AG04449 (cell line): ENCODE measurements at places on chromosomes 6 and 20.
A peak's percentile ranks its signal among the peaks of the same experiment; 100 is the strongest.

GRCh38 chr6:9334979-9335378 is 899.6 kb upstream of the SLC35B3 start:
- no peak for DNase-seq

- no peak for DNase-seq
Measured at GRCh38 chr6:99814230-99814928, 179.6 kb downstream of the MCHR2 start.

GRCh38 chr6:147486683-147487082 is 21.8 kb upstream of the SAMD5 start:
- DNase-seq: no peak

GRCh38 chr20:51266353-51266752 is 243.4 kb upstream of the KCNG1 start:
- DNase-seq: no peak

DNA sequence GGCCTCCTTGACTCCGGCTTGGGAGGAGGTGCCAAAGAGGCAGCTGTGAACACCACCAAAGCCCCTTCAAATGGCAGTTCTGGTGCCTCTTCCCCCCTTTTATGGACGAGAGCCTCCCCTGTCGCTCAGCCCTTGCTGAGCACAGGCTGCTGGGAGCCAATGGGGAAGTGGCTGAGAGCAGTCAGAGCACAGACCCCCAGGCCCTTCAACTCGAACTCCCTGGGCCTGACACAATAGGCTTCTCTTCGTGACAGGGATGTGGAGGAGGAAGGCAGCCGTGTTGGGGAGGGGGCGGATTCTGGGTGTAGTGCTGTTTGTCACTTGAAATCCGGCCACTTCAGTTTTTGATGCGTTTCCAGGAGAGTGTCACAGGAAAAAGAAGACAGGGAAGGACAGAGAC is at the start of gene PDYN:
Gene PDYN (minus strand): TSS at position 73 of the 400 bp plus-strand sequence. CDS start 10,974 bp downstream, outside the sequence.
- no peak for DNase-seq

GRCh38 chr6:159400826-159401225 is 231.6 kb downstream of the FNDC1 start:
- no peak for DNase-seq

GRCh38 chr6:106069478-106069877 is 16.7 kb upstream of the PRDM1 start:
- DNase-seq: peak; percentile 58

DNA sequence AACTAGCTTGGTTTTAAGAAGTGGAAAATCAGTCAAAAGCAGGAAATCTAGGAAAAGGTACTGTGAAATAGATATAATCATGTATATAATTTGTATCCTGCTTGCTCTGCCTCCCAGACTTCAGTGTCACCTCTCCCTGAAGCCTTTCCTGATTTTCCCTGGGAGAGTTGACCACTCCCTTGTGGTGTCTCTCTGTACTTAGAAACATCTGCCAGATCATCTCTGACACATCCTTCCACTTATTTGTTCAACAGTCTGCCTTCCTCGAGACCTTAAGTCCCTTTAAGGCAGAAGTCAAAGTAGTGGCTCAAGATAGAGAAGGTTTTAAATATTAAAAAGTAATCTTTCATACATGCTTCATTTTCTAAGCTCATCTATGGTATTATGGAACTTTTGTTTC is 236.5 kb downstream of the CDKAL1 start:
- DNase-seq: no peak

GRCh38 chr6:166307082-166308032 is 835 bp downstream of the PRR18 start:
- DNase-seq: no peak

DNA sequence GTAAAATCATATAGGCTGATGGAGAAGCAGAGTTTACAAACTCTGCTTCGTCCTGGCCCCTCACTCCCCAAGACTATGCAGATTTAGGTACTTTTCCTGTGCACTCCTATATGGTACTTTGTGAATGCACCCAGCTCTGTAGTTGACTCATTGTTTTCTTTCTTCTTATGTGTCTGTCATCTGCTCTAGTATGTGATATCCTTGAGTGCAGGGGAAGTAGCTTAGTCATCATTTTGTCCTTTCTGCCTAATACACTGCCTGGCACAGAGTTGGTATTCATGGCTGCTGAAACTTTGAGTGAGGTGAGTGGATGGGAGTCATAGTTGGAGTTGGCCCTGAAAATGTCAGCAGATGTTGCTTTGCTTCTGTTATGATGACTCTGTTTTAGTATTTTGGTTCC is 222.6 kb downstream of the RNF144B start:
- no peak for DNase-seq

GRCh38 chr6:19669206-19669605 is 168.0 kb upstream of the ID4 start:
- DNase-seq: peak; percentile 19

DNA sequence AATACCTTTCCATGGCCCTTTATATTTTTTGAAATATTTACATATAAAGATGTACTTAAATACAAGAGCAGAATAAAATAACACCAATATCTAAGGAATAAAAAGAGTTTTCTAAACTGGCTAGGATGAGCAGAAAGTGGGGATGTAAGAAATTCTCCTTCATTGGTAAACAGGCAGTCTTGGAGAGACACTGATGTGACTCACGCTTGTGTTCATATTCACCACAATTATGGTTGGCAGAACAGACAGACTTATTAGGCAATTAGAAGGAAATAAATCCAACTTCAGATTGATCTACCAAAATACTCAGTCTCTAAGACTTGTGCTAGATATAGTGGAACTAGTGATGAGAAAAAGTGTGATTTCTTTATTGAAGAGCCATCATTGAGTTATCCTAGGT is 463.7 kb downstream of the CDC5L start:
- no peak for DNase-seq

DNA sequence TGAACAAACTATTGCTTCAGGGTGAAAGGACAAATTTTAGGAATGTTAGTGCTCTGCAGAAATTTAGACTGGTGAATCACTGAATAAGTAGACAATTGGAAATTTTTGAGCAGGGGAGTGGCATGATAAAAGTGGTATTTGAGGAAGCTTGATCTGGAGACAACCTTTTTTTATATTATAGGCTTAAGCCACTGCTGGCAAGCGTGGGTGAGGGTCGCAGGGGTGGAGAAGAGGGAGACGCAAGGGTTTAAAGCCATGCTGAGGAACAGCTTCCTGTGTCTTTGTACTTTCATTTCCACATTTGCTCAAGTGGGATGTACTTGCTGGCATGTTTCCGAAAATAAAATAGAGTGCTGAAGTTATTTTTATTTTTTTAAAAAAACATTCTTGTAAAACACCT is 23.7 kb downstream of the NCOA7 start:
- DNase-seq: no peak

- no peak for DNase-seq
Measured at GRCh38 chr6:11580686-11581405, 43.3 kb downstream of the TMEM170B start.

GRCh38 chr6:31664790-31665500 is at the start of gene GPANK1:
Gene GPANK1, minus strand, starts transcription at chr6:31664997. Its CDS starts 519 bp downstream, at chr6:31664478.
- no peak for DNase-seq

DNA sequence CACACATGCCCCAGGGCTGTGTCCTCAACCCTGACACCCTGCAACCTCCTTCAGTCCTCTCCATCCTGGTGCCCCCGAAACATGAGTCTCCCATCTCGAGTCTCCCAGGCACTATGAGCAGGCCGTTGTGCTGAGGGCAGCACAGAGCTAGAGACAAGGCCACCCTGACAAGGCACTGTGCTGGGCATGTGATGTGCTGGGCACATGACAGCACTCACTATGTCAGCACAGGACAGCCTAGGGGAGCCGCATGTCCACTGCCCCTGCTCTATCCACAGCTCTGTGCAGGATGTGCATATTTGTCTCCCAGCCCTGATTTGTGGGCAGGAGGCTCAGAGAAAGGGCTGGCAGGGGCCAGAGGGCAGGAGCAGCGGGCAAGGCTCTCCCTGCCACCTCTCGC is 362.1 kb upstream of the AGPAT4 start:
- no peak for DNase-seq

DNA sequence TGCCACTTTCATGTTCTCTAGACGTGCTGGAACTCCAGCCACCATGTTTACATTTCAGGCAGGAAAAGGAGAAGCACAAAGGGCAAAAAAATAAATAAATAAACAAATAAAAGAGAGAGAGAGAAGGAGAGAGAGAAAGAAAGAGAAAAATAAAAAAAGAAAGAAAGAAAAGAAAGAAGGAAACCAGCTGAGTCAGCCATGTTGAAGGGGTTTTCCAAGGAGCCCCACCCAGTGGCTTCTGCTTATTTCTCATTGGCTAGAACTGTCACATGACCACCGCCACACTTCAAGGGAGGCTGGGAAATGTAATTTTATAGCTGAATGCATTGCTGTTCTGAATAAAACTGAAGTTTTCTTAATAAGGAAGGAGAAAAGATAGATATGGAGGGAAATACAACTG is 71.1 kb downstream of the BFSP1 start:
- DNase-seq: no peak

GRCh38 chr6:124056407-124057334 is 253.0 kb downstream of the NKAIN2 start:
- no peak for DNase-seq

- no peak for DNase-seq
Measured at GRCh38 chr20:32586291-32586690, 1.2 kb upstream of the NOL4L start.

DNA sequence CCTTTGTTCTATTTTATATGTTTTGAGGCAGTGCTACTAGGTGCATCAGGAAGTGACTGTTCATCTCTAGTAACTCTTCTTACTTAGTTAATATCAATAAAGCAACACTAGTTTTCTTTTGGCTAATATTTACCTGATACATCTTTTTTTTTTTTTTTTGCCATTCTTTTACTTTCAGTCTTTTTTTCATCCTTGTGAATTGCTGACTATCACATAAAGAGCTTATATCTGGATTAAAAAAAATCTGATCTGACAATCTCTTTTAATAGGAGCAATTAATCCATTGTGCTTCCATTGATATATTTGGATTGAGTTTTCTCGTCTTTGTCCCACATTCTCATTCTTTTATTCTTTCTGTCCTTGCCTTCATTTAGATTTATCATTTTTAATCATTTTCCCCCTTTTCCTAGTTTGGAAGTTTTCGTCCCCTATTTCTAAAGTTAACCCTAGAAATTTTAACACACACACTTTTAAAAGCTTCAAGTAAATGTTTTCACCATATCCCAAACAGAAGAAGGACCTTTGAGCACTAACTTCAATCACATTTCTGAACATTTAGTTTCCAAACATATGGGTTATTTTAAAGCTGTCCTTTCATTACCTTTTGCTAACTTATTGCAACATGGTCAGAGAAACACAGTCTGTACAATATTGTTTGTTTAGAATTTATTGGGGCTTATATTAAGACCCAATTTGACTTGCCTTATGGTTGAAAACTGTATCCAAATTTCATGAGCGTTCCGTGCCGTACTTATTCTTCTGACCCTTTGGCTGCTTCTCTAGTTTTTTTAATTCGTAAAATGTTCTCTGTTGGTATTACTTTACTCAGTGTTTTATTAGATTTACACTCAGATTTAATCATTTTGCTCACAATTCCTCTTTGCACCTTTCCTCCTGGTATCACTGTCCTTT is 63.0 kb downstream of the SYCP2L start:
- DNase-seq: no peak

DNA sequence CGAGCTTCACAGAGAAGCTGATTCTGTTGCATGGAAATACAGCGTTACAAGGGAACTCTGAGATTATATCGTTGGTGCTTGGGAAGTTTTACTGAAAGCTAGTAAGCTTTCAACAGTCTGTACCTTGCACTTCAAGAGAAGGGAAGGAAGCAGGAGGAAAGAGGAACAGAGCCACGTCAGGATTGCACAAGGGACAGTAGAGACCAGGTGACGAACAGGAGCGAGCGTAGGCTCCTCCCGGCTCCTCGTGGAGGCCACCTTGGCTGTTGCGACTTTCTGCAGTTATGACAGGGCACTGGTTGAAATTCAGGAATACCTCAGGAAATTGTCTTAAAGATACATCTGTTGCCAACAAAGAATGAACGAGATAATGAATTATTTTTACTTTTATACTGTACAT is 18.8 kb downstream of the RTF2 start:
- DNase-seq: no peak

DNA sequence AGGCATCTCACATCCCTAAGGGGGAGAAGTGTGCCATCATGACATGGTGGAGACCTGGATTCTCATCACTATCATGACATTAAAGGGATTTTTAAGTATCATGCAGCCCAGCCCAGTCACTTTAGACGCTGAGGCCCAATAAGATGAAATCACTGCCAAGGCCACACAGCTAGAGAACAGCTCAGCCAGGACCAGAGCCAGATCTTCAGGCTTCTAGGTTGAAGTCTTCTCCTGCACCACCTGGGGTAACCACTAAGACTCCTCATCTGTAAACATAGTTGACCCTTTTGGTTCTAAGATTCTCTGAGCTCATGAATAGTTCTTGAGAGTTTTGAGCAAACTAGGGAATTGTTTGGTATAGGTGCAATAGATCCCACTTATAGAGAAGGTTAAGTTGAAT is 125.1 kb downstream of the TCP11 start:
- DNase-seq: no peak

DNA sequence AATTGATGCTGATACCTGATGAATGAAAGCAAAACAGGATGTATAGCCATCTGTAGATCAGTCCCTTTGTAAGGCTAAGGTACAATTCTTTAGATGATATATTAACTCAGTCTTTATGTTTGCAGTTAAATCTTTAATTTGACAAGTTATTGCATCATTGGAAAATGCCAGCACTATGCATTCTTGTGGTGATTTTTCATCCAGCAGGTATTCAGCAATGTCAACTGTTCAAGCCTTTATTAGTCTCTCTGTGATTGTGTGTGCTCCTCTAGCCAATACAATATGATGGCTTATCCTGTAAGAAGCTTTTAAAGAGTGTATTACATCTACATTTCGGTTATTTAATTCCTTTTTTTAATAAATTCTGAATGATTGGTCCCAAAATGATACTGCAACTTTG is 34.3 kb downstream of the HLA-DMB start:
- DNase-seq: no peak

DNA sequence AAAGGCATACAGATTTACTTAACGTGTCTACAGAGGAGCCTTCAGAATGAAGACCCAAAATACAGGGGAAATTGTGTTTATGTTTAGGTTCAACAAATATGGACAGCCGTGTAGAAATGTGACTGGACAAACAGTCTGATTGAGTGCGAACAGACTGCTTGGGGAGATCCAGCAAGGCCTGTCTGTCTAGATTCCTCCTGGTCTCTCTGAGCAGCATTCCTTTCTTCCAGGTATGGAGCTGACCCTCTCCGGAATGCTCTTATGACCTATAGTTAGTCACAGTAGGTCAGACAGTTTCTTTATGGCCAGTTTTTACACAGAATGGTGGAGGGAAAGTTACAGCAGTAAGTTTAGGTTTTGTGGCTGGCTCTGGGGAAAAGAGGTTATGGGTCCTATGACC is 9.0 kb downstream of the RIN2 start:
- DNase-seq: no peak

DNA sequence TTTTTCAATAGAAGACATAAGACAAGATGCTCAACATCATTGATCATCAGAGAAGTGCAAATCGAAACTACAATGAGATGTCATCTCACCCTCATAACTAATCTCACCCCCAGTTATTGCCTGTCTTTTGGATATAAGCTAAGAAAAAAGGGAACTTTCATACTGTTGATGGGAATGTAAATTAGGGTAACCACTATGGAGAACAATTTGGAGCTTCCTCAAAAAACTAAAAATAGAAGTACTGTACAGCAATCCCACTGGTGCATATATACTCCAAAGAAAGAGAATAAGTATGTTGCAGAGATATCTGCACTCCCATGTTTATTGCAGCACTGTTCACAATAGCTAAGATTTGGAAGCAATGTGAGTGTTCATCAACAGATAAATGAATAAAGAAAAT is 26.4 kb upstream of the PHF3 start:
- DNase-seq: no peak

GRCh38 chr6:3542032-3542640 is 85.3 kb upstream of the SLC22A23 start:
- DNase-seq: no peak

GRCh38 chr6:101401171-101401570 is 7.7 kb downstream of the GRIK2 start:
- no peak for DNase-seq
